ENCODE measurements at places on chromosomes 5 and 9.

DNA sequence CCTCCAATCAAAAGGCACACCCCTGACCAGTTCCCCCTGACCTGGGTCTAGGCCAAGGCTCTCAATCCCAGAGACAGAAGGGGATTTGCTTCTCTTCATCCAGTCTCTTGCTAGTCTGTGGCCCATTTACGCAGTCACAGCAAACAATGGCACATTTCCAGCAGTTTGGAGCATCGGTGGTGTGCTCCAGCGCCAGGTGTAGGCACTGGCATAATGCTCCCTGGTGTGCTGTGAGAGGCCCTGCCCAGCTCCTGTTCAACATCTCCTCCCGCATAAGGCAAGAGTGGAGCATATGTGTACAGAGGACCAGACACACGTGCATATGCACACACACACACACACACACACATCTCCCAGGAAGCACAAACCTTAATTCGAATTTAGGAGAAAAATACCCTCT lies 79.5 kb upstream of the ERCC6L2 start:
- DNase-seq = peak; percentile 95

DNA sequence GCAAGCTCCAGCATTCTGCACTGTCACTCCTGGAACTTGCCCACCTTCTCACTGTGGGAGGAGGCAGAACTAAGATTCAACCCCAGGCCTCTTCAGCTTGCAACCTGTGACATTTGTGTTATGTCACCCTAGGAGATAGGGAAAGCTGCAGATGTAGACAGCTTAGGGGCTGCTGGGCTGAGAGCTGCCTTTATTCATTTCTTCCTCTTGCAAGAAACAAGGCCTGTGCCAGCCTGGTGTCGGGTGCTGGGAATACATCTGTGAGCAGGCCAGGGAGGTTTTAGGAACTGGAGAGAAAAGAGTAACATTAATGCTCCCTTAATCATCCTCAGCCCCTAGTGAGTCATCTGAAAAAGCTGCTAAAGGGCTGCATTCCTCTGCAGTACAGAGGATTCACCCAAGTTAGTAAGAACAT lies 101.8 kb downstream of the FGF18 start:
- no peak for DNase-seq

- no peak for DNase-seq
Measured at GRCh38 chr5:74257645-74258313, 382.7 kb downstream of the ENC1 start.

- no peak for DNase-seq
Measured at GRCh38 chr9:89592213-89592815, 12.5 kb upstream of the GADD45G start.

- peak; percentile 57 for DNase-seq
Measured at GRCh38 chr9:73595036-73595545, 443.4 kb downstream of the ANXA1 start.

- no peak for DNase-seq
Measured at GRCh38 chr9:70554881-70555280, 140.4 kb upstream of the KLF9 start.

- no peak for DNase-seq
Measured at GRCh38 chr9:135663451-135663770, 302 bp downstream of the LCN9 start.

- DNase-seq = no peak
Measured at GRCh38 chr5:31054453-31054852, 139.0 kb upstream of the CDH6 start.

GRCh38 chr9:114722081-114722621 lies 40.2 kb upstream of the TEX48 start:
- DNase-seq = no peak

Data from NCI-H1092 treated with DMSO at 0.1 percent for 48 hours (cell line).